Activated CD4-positive, alpha-beta T cell treated with anti-CD3 and anti-CD28 coated beads for 36 hours (primary cell): ENCODE measurements at places on chromosomes 3 and 15. TPM values are rescaled to one million over a fixed set of nuclear protein-coding genes. Genes with fewer than 3 reads are reported as not detected.
A peak's percentile ranks its signal among the peaks of the same experiment; 100 is the strongest.

The CKMT1A gene
- 0.33 TPM for total RNA-seq

The TRPC1 gene
- total RNA-seq, result 6.2 TPM

The PLA2G4B gene
- 6.9 TPM for total RNA-seq

The ANKRD63 gene
- total RNA-seq, result not detected

The PLCH1 gene
- total RNA-seq, result 0.26 TPM

The PTPRG gene
- total RNA-seq, result 0.32 TPM

The TUSC7 gene
- total RNA-seq, result not detected

The DUOX1 gene
- total RNA-seq, result 0.07 TPM

GRCh38 chr3:99863002-99863401 lies 45.3 kb downstream of the CMSS1 start:
- no peak overlapping the region for H3K27ac ChIP-seq
- H3K27me3 ChIP-seq, result no peaks in the 10 kb centered on the region
- peaks cover 6% of the 10 kb centered on the region for H3K36me3 ChIP-seq
- H3K4me3 ChIP-seq, result no peak overlapping the region
- DNase-seq, result no peak

GRCh38 chr3:139310474-139310933 lies 33.3 kb upstream of the MRPS22 start:
- H3K4me3 ChIP-seq, result no peak overlapping the region
- DNase-seq, result no peak
- no peaks in the 10 kb centered on the region for H3K4me1 ChIP-seq
- no peaks in the 10 kb centered on the region for H3K36me3 ChIP-seq
- peaks cover under 1% of the 10 kb centered on the region for H3K27me3 ChIP-seq

DNA sequence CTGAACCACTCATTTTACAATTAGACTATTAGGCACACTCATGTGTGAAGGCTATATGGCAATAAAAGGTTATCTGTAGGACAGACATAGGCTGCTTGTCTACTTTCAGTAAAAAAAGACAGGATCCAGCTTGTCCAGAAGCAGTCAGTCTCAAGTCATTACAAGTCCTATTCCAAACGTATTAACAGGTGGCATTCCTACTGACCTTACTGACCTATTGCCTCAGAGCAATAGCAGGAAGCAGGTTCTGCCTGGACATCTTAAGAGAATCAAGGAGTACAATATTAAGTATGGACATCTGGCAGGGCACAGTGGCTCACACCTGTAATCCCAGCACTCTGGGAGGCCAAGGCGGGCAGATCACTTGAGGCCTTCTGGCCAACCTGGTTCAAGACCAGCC lies 7.0 kb downstream of the CMTM6 start:
- DNase-seq, result no peak
- no peaks in the 10 kb centered on the region for H3K27me3 ChIP-seq
- peaks cover 27% of the 10 kb centered on the region for H3K4me1 ChIP-seq
- no peak overlapping the region for H3K4me3 ChIP-seq
- H3K36me3 ChIP-seq, result peaks cover 13% of the 10 kb centered on the region

- peaks cover 72% of the 10 kb centered on the region for H3K36me3 ChIP-seq
- no peaks in the 10 kb centered on the region for H3K27me3 ChIP-seq
- H3K27ac ChIP-seq, result no peak overlapping the region
- H3K4me3 ChIP-seq, result no peak overlapping the region
- H3K4me1 ChIP-seq, result peaks cover 3% of the 10 kb centered on the region
- no peak for DNase-seq
Measured at GRCh38 chr3:66386011-66386924, 114.6 kb downstream of the LRIG1 start.

- DNase-seq, result peak; percentile 52
- no peak overlapping the region for H3K27ac ChIP-seq
- H3K27me3 ChIP-seq, result no peaks in the 10 kb centered on the region
- H3K36me3 ChIP-seq, result no peaks in the 10 kb centered on the region
- H3K4me3 ChIP-seq, result no peak overlapping the region
Measured at GRCh38 chr15:80920271-80920699, 69.3 kb downstream of the MESD start.

DNA sequence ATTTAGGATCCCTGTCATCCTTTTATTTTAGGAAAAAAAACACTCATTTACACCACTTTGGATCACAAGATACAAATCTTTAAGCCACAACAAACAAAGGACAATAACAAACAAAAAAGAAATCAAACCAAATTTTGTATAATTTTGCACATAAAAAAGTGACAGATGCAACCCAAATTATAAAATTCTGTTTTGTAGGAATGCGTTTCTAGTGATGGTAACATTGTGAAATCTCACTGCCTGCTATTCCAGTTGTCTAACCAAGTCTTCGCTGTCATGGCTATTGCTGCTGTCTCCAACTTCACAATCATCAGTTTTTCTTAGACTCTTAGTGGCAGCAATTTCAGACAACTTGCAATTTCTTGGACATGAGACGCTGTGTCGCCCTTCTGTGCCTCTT lies 58.3 kb upstream of the ARL6 start:
- H3K27me3 ChIP-seq, result peaks cover 10% of the 10 kb centered on the region
- H3K4me1 ChIP-seq, result no peaks in the 10 kb centered on the region
- no peak for DNase-seq
- H3K4me3 ChIP-seq, result no peak overlapping the region
- H3K27ac ChIP-seq, result no peak overlapping the region
- no peaks in the 10 kb centered on the region for H3K36me3 ChIP-seq

DNA sequence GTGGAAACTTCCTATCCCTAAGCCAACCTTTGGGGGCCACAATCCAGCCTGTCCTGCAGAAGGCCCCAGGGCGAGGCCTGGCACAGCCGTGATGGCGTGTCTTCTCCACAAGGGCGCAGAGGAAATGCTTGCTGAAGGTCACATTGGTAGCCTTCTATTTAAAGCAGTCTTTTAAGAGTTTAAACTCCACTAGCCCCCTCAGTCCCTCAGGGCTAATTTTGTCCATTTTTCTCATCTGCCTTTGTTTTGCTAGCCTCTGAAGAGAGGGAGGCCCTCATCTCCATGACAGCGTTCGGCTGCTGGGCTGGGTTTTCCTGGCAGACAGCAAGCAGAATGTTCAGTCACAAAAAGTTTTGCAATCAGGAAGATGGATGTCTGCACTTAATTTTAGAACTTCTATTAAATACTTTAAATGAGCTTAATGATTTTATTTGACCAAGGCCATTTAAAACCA lies 40.8 kb downstream of the RARB start:
- peaks cover 4% of the 10 kb centered on the region for H3K4me1 ChIP-seq
- no peak overlapping the region for H3K4me3 ChIP-seq
- no peaks in the 10 kb centered on the region for H3K36me3 ChIP-seq
- DNase-seq, result no peak
- H3K27me3 ChIP-seq, result peaks cover 2% of the 10 kb centered on the region
- no peak overlapping the region for H3K27ac ChIP-seq

DNA sequence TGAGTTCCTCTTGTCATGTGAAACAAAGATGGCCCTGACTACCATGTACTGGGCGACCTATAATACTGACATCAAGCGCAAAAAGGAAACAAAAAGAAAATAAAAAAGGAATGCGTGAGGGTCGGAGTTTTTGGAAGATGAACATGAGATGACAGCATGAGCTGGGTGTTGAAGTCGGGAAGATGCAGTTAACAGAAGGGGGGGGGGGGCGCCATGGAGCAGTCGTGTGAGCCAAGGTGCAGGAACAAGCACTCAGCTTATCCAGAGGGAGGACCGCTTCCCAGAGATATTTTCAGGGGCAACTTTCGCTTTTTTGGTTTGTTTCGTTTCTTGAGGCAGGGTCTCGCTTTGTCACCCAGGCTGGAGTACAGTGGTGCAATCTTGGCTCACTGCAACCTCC lies 110.2 kb downstream of the RORA start:
- no peak overlapping the region for H3K27ac ChIP-seq
- no peaks in the 10 kb centered on the region for H3K4me1 ChIP-seq
- DNase-seq, result no peak
- peaks cover 5% of the 10 kb centered on the region for H3K27me3 ChIP-seq
- no peak overlapping the region for H3K4me3 ChIP-seq

- peaks cover 11% of the 10 kb centered on the region for H3K27me3 ChIP-seq
- no peak overlapping the region for H3K4me3 ChIP-seq
- no peak overlapping the region for H3K27ac ChIP-seq
Measured at GRCh38 chr15:73723191-73723590, 30.0 kb downstream of the INSYN1 start.

- no peaks in the 10 kb centered on the region for H3K36me3 ChIP-seq
- no peaks in the 10 kb centered on the region for H3K4me1 ChIP-seq
- DNase-seq, result no peak
- H3K27ac ChIP-seq, result no peak overlapping the region
- H3K4me3 ChIP-seq, result no peak overlapping the region
- no peaks in the 10 kb centered on the region for H3K27me3 ChIP-seq
Measured at GRCh38 chr3:117084277-117084676, 374.7 kb downstream of the TUSC7 start.

DNA sequence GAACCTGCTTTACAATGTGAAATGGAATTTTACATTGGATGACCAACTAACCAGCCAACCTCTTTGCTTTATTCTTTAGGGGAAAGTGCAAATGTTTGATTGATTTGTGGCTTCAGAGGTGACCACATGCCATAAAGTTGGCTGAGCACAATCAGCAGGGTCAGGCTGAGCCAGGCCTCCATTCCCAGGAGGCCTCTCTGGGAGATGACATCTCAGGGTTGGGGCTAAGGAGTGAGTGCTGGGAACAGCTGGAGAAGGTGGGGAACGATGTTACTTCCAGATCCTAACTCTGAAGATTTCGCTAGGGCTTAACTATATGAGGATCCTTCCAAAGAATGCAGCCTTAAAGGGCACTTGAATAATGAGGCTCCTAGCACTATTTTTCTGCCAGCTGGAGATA lies 131.7 kb downstream of the ATP10A start:
- no peak overlapping the region for H3K4me3 ChIP-seq
- DNase-seq, result no peak
- no peaks in the 10 kb centered on the region for H3K4me1 ChIP-seq
- H3K27me3 ChIP-seq, result no peaks in the 10 kb centered on the region
- H3K27ac ChIP-seq, result no peak overlapping the region
- peaks cover 3% of the 10 kb centered on the region for H3K36me3 ChIP-seq

GRCh38 chr3:17967111-17967510 lies 224.7 kb upstream of the TBC1D5 start:
- DNase-seq, result no peak
- no peaks in the 10 kb centered on the region for H3K4me1 ChIP-seq
- no peaks in the 10 kb centered on the region for H3K36me3 ChIP-seq
- no peak overlapping the region for H3K27ac ChIP-seq
- no peak overlapping the region for H3K4me3 ChIP-seq

GRCh38 chr15:80944818-80945217 lies 44.8 kb downstream of the MESD start:
- H3K4me1 ChIP-seq, result no peaks in the 10 kb centered on the region
- DNase-seq, result no peak
- H3K27me3 ChIP-seq, result no peaks in the 10 kb centered on the region
- H3K36me3 ChIP-seq, result peaks cover 16% of the 10 kb centered on the region
- no peak overlapping the region for H3K27ac ChIP-seq

DNA sequence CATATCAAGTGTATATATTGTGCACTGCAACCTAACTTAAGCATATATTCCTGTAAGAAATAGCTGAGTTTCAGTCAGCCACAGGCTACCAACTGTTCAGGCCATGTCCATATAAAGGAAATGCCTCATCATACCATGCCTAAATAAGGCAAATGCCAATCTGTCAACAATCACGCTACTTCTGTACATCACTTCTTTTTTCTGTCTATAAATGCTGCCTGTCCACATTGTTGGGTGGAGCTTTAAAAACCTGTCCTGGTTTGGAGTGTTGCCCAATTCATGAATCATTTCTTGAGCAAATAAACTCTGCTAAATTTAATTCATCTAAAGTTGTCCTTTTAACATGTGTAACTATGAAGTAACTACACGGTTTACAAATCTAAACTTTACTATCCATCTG lies 1091.9 kb downstream of the NSUN3 start:
- no peaks in the 10 kb centered on the region for H3K27me3 ChIP-seq
- no peaks in the 10 kb centered on the region for H3K36me3 ChIP-seq
- H3K4me3 ChIP-seq, result no peak overlapping the region
- no peak overlapping the region for H3K27ac ChIP-seq
- no peaks in the 10 kb centered on the region for H3K4me1 ChIP-seq
- no peak for DNase-seq

GRCh38 chr3:112519424-112520001 lies 20.2 kb upstream of the BTLA start:
- DNase-seq, result peak; percentile 37
- H3K36me3 ChIP-seq, result peaks cover 3% of the 10 kb centered on the region
- H3K4me1 ChIP-seq, result peaks cover 22% of the 10 kb centered on the region
- no peak overlapping the region for H3K4me3 ChIP-seq

- H3K36me3 ChIP-seq, result no peaks in the 10 kb centered on the region
- no peak overlapping the region for H3K4me3 ChIP-seq
- H3K27me3 ChIP-seq, result peaks cover 5% of the 10 kb centered on the region
- H3K4me1 ChIP-seq, result peaks cover 3% of the 10 kb centered on the region
- no peak for DNase-seq
Measured at GRCh38 chr15:35019404-35020327, 31.6 kb upstream of the ZNF770 start.

DNA sequence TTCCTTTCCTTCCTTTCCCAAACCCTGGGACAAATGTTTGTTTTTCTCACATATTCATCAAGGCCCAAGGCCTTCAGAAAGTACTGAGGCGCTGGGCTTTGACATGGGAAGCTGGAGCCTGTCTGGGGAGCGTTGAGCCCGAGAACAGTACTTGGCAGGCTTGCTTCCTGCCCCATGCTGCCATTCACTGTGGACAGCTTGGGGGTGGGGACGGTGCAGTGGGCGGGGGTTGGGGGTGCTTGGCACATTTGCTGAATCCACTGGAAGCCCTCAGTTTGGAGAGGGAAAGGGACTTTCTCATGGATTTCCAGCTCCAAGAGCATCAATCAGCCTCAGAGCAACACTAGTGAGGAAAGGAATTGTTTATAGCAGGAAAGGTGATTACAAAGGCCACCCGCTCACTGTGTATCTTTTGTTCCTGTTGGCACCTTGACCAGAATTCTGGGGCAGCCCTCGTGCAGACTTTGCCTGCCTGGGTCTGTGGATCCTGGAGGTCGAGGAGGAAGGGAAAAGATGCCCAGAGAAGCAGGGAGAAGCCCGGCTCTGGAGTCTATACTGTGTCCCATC lies 199.8 kb upstream of the RGMA start:
- peaks cover 6% of the 10 kb centered on the region for H3K27me3 ChIP-seq
- no peaks in the 10 kb centered on the region for H3K36me3 ChIP-seq
- no peak overlapping the region for H3K27ac ChIP-seq

- no peak for DNase-seq
- H3K36me3 ChIP-seq, result peaks cover 42% of the 10 kb centered on the region
- peaks cover 5% of the 10 kb centered on the region for H3K4me1 ChIP-seq
- H3K27ac ChIP-seq, result peak overlapping the region; percentile 19
Measured at GRCh38 chr15:41908736-41909461, 15.0 kb upstream of the SPTBN5 start.

- no peaks in the 10 kb centered on the region for H3K36me3 ChIP-seq
- H3K27me3 ChIP-seq, result no peaks in the 10 kb centered on the region
- H3K4me1 ChIP-seq, result no peaks in the 10 kb centered on the region
- DNase-seq, result no peak
- no peak overlapping the region for H3K27ac ChIP-seq
Measured at GRCh38 chr15:98057453-98057852, 97.0 kb downstream of the ARRDC4 start.
